ENCODE measurements at places on chromosomes 7 and 10.

GRCh38 chr10:128576943-128577670 lies 450.9 kb upstream of the MKI67 start:
- no peak for DNase-seq

GRCh38 chr7:85320699-85321476 lies 134.0 kb upstream of the SEMA3D start:
- no peak for DNase-seq

DNA sequence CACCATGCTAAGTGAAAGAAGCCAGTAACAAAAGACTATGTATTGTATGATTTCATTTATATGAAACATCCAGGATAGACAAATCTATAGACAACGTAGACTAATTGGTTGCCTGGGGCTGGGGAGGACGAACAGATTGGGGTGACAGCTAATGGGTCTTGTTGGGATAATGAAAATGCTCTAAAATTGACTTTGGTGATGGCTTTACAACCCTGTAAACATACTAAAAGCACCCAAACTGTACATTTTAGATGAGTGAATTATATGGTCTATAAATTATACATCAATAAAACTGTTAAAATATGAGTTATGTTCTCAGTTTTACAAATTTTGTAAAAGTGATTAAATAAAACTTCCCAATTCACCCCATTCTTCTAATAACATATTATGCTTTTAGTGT lies 261.5 kb downstream of the ELMO1 start:
- DNase-seq: no peak

GRCh38 chr7:15403751-15404150 lies 158.1 kb downstream of the AGMO start:
- DNase-seq: no peak

- no peak for DNase-seq
These were observed 188.2 kb downstream of the SEMA3D start for GRCh38 chr7:84998665-84999064.

- DNase-seq: no peak
These were observed 15.6 kb downstream of the CXCL12 start for GRCh38 chr10:44369296-44369695.

DNA sequence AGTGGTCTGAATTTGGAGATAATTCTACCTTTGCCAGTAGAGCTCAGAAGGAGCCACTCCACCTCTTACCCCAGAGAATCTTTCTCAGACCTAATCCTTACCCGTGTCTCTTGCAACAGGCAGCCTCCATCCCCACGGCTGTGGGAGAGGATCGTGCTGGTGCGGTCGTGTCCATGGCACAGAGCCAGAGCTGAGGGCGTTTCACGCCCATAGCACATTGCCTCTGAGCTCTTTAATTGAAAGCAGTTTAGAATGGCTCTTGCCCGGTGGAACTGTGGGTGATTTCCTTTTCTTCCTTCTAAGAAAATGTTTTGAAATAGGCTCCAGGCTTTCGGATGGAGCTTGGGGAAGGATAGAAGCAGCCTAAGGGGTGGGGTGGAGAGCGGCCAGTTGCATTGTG lies 41.5 kb downstream of the PRF1 start:
- no peak for DNase-seq

- DNase-seq: no peak
These were observed 609.4 kb upstream of the C7orf33 start for GRCh38 chr7:147980826-147981813.

DNA sequence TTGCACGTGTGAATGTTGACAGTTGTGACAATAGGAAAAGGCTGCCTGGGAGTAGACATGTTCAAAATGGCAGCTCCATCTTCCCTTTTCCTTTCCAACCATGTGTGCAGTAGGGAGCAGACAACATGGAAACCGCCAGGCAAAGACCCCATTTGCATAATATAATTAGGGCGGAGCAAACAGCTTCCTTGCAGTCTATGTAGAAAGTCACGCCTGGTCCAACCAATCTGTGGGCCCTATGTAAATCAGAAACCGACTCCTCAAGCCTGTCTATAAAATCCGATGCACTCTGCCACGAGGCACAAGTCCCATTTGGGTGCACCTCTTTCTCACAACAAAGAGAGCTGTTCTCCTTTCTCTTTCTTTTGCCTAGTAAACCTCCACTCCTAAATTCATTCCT lies 19.6 kb downstream of the NEBL start:
- no peak for DNase-seq

- DNase-seq: no peak
These were observed 70.4 kb downstream of the CUBN start for GRCh38 chr10:17059197-17059688.

GRCh38 chr7:55245271-55245723 lies 119.8 kb upstream of the LANCL2 start:
- no peak for DNase-seq

DNA sequence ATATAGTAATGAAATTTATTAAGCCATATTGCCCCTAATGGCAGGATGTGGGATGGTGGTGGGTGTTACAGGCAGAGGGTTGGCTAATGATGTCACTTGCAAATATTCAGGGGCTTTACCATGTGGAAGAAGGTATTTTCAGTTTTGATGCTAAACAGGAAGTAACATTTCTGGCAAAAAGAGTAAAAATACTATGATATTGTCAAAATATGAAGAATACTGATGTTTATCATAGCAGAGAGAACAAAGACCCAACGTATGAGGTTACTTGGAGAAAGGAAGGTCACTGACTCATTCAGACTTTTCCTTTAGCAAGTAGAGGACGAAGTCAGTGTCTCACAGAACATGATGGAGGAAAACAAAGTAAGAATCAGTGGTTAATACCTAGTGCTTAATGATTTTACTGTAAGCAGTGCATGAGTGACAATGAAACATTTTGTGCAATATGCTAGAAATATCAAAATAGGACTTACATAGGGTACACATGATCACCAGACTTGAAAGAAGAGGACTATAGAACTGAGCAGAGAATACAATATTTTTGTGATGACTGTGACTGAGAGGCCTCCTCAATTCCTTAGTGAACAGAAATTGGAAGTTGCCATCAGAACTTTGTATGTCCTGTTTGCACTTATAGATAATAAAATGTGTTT lies 89.7 kb upstream of the STEAP4 start:
- no peak for DNase-seq

DNA sequence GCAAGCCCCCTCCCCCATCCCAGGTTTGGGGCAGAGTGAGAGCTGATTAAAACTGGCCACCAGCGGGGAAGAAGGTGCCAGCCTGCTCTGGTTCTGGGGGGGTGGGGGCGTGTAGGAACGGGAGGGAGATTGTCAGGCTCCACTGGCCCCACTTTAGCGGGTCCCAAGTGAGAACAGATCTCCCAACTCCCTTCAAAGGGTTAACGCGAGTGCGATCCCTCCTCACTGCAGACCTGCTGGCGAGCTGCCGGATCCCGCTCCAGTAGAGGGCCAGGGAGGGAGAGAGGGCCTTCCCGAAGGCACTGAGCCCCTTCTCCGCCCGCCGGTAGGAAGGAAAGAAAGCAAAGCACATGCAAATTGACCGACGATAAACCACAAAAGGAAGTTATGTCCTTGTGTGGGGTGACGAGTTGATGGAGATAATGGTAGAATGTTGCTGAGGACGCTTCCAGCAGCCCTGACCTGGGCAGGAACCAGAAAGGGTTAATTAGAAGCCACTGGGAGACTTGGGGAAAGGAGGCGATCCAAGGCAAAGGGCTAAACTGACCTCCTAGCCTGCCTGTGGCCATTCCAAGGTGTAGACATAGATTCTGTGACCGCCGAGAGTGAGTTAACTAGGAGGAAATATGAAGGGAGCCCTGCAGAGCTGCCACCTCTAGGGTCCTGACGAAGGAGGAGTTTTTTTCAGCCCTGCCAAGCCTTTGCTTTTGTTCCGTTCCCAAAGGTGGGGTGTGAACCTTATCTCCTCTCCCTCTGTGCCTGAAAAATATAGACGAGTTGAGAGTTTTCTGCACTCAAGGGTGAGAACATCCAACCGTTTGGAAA lies 1.5 kb downstream of the NRG3 start:
- DNase-seq: no peak

- DNase-seq: no peak
These were observed 819 bp downstream of the TMED4 start for GRCh38 chr7:44580945-44581878.

DNA sequence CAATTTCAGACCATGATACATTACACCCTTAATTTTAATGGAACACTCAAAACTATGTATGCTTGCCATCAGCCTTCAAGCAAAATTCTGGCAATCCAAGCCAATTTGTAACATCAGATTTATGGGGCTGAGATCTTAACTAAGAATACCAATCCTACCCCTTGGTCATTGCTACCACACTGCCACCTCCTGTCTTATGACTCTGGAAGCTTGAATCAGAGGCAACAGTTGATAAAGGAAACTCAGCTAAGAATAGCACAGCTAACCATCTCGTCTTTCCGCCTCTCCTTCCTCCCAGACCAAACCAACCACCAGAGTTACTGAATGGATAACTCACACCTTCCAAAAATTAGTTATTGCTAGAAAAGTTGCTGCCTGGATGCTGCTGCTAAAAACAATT lies 7.4 kb downstream of the IGF2BP3 start:
- no peak for DNase-seq

- no peak for DNase-seq
These were observed 136.6 kb upstream of the TARP start for GRCh38 chr7:38410056-38410455.

DNA sequence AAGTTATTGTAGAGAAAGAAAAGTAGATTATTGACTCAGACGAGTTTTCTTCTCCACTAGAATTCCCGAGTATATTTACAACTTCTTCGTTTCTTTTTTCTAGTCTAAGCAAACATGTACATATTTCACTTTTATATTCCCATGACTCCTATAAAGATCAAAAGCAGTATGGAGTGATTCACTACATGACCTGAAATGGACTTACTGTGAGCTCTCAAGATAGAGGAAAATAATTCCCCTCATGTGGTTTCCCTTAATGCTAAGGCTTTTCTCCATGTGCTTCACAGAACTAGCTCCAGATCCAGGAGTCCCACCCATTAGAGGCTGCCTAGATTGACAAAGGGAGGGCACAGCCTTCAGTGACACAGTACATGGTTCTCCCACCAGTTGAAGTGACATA lies 823.1 kb upstream of the LRRTM3 start:
- no peak for DNase-seq
